Renal pelvis (tissue), 12 donors: ENCODE measurements at places on chromosomes 5 and 9.

DNA sequence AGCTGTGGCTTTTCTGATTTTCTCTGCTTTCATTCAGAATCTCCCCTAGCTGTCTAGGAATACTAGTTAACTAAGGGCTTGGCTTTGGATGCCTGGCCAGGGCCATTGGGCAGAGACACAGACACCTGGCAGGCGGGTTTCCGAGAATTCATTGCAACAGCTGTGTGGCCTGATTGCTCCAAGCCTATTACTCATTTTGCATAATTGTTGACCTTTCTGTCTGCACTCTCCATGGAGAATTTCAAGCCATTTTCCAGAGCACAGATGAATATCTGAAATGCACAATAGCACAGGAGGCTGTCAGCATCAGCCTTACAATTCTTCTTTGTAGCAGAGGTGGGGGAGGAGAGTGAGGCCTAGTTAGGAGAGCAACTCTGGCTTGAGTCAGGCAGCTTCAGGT, 310.5 kb downstream of the DMAC1 start:
- DNase-seq, result no peak

- no peak for DNase-seq
Observed at GRCh38 chr5:61171479-61171878, 9.2 kb upstream of the SMIM15 start.

GRCh38 chr5:151383011-151383410, 35.7 kb upstream of the SLC36A2 start:
- DNase-seq, result no peak

- DNase-seq, result peak; percentile 73
Observed at GRCh38 chr9:34547960-34548611, 25.3 kb upstream of the ENHO start.

DNA sequence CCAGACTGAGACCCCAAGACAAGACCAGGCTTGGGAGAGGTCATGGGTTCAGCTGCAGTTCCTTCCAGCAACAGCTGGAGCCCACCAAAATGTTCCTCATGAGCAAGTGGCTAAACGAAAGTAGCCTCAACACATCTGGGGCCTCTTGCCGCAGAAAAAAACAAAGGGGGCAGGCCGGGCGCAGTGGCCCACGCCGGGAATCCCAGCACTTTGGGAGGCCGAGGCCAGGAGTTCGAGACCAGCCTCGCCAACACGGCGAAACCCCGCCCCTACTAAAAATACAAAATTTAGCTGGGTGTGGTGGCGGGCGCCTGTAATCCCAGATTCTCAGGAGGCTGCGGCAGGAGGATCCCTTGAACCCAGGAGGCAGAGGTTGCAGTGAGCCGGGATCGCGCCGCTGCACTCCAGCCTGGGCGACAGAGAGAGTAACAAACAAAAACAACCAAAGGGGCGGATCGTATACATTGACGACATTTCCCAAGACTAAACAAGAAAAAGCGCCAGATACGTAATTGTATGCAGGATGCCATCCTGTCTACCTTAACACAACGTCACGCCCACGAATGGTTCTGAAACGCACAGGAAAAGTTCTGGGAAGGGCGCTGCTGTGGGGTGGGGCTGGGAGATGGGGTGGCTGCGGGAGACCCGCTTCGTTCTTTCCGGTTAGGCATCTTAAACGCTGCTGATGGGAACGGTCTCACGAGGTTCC, 1.7 kb downstream of the INPP5E start:
- no peak for DNase-seq

DNA sequence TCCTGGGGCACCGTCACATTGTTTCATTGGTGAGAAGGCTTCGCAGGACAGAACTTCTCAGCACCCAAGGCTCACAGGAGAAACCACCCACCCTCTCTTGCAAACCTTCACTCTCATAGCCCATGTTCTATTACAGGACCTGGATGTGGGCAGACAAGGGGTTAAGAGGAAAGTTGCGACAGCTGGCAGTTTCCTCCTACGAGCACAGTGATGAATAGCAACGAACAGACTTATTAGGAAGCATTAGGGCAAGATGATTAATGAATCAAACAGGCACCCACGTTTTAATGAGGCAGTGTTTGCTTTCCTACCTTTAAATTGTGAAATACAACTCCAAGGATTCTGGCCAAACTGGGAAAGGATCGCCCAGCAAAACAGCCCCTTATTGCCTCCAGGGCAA, 339.3 kb downstream of the DRD1 start:
- DNase-seq, result peak; percentile 17

DNA sequence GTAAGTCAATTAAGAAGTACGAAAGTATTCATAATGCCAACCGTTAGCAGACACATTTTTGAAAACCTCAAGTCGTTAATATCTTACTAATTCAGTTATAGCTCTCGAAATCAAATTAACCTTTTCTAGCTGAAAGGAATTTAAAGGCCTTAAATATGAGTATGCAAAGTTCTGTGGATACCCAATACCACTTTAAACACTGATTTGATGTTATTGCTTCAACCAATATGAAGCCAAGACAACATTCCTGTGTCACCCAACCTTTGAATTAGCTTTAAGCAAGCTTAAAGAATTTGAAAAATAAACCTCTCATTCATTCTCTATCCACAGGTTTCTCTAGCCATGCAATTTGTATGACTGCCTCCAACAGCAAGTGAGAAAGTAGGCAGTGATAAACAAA, 204.5 kb downstream of the MCTP1 start:
- DNase-seq, result no peak

DNA sequence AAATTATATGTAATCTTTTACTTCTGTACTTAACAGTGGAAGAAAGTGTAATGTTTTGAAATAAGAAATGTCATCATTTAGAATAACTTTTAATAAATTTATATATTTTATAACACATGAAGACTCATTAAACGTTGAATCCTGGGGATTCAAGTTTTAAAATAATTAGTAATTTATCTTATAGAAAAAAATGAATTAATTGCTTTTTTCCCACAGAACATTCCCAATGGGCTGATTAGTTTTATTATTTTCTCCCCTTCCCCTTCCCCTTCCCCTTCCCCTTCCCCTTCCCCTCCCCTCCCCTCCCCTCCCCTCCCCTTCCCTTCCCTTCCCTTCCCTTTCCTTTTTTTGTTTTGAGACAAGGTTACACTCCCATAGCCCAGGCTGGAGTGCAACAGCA, 79.7 kb downstream of the MRPS30 start:
- no peak for DNase-seq

- no peak for DNase-seq
Observed at GRCh38 chr5:141848744-141849414, 29.3 kb downstream of the PCDH1 start.

- no peak for DNase-seq
Observed at GRCh38 chr9:85547599-85547998, 194.2 kb downstream of the AGTPBP1 start.

DNA sequence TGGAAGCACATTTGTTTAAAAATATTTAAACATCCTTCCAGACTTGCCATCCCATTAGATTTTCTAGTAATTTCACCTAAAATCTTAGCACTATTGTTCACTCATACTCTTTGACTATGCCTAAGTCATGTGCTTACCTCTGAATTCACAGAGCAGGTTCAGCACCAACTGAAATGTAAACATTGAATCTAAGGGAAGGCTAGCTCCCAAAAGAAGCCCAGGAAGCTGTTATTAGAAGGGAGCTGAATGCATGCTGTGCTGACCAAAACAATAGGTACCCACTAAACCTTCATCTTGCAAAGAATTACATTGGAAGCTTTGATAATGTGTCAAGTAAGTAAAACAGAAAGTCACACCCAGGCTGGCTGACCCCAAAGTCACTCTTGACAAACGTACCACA, 571.3 kb downstream of the GABRG2 start:
- no peak for DNase-seq

DNA sequence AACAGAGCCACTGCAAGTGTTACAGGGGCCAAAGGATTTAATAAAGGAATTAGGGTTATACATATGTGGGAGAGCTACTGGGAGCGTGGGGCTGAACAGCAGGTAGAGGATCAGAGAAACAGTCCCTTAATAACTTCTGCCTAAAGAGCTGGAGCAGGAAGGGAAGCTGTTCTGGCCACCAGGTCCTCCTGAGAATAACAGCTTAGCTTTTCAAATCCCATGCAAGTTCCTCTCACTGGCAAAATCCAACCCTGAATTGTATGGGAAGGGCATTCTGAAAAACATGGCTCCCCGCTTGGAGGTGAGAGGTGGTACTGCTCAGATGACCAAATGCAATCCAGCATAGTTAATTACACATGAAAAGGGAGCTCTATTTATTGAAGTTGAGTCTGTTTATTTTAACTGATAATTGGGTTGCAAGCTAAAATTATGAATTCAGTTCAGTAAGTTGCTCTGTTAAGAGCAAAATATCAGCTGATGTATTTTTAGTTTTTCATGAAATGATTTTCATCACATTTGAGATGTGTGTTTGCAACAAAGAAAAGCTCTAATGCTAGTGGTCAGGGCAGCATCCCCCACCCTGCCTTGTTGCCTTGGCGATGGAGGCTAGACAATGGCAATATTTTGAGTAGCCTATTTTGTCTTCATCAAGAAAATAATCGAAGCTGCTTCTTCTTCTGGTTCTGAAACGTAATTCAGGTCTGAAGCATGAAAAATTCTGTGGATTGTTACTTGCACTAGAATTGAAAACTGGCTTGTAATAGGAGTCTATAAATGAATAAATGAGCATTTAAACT, 58.4 kb upstream of the SH3GL2 start:
- DNase-seq, result no peak

DNA sequence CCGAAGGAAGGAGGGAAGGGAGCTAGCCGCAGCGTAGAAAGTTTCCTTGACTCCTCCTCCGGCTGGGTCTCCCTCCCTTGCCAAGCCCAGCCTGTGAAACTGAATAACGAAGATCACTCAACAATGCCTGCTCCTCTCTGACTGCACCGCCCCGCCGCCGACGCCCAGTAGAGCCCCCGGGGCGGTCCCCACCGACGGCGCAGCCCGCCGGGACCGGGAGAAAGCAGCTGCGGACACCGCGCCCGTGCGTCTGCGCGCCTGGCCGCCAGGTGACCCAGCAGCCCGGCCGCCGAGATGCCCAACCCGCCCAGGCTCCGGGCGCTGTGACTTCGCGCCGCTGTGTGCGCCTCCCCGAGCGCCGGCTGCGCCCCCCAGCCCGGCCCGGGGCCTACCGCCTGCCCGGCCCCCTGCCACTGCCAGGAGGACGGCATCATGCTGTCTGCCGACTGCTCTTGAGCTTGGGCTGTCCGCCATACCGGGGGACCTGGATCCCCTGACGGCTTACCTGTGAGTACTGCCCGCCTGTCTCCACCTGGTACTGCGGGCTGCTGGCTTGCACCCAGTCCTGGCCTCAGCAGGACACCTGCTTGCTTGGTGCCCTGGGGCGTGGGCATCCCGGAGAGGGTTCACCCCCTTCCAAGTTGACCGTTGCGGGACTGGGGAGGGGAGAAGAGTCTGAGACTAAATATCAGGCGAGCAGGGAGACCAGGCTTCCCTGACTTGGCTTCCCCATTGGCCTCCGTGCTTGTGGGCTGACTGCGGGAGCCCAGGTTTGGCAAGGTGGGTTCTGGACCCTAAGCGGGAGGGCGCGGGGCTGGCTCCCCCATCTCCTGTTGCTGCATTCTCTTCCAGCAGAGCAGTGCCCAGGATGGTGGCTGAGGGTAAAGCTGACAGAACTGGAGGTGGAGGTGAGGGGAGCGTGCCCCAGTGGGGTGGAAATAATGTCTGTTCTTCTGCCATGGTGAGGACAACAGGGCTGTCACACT, 26.2 kb upstream of the SPTLC1 start:
- DNase-seq, result no peak

DNA sequence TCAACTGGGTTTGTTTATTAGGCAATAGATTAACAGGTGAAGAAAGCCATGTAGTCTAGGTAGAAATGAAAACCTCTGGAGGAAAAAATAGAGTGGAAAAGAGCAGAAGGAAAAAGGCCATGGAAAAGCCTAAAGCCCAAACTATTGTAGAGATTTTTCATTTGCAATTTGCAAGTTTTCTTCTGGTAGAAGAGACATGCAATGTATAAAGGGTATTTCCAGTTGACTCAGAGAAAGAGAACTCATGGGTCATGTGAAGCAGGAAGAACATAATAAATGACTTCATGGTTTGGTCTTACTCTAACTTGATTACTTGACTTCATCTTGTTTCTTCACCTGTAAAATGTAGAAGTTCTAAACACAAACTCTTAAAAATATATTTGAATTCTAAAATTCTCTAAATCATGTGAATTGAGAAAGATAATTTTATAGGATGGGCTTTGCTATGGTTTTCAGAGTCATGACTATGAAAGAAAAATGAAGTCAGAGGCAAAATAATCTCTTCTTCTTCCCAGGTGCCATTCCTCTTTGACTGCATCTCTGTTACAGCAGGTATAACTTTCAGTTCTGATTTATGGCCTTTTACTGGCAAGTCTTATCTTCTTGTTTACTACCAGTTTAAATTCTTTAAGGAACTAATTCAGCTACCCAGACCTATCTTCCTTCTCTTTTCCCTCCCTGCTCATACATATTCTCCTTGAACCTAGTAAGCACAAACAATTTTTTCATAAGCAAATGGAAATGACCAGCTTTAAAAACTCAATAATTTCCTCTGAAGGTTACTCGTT, 47.7 kb upstream of the TMC1 start:
- no peak for DNase-seq

DNA sequence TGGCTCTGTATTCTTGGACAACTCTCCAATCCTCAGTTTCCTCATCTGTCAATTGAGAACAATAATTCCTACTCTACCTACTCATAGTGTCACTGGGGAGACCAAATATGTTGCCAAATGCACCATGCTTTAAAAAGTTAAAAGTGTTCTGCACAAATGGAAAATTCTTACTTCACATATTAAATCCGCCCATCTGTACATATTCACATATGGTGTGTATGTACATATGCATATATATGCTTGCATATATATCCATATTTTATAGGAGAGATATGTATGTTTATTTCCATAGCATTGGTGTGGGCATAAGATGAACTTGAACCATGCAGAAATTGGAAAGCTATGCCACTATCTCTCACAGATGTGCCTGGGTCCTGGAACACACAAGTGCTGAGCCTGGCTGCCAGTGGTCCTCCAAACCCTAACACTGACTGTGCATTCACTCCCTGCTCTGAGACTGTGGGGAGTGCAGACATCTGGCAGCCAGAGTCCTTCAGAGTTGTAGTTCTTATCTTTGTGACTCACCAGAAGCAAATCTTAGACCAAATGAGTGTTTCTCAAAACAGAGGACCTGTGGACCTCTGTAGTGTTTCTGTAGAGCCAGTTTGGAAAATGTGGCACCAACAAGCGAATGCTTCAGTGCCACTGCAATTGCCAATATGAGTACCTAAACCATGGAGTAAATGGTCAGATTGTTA, 168.7 kb downstream of the GRIA1 start:
- DNase-seq, result no peak

DNA sequence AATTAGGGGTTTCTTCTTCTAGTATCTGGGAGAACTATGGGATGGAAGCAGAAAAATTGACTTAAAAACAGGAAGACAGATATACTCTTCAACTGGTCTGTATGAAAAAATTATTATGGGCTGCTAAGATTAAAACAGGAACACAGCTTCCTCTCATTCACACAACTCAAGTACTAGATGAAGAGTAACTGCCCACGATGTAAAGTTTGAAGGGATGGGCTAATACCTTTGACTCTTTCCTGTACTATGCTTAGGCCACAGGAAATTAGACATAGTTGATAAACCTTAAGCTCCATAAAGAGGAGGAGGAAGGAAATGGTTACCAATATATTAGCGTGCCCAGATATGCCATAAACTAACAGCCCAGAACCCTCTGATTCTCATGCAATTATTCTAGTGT, 88.6 kb downstream of the ANKRD31 start:
- DNase-seq, result no peak

- peak; percentile 58 for DNase-seq
Observed at GRCh38 chr5:159049844-159050315, 49.8 kb downstream of the EBF1 start.
